Body of pancreas (tissue), 4 donors: ENCODE measurements at places on chromosomes 11 and 22. TPM values are rescaled to one million over a fixed set of nuclear protein-coding genes. Genes with fewer than 3 reads are reported as not detected.

The GDPD5 gene
- 29.6 TPM for total RNA-seq

The C11orf91 gene
- total RNA-seq, result not detected

The GNAZ gene
- total RNA-seq, result 2.3 TPM

The PKDREJ gene
- under 0.01 TPM for total RNA-seq

The CALCA gene
- not detected for total RNA-seq

The NAV2 gene
- 35.5 TPM for total RNA-seq

The CXCR5 gene
- total RNA-seq, result not detected

The TMEM86A gene
- total RNA-seq, result 4.7 TPM

The ZNRF3 gene
- 7.8 TPM for total RNA-seq

The SCGB2A2 gene
- not detected for total RNA-seq
